Jurkat, Clone E6-1 (cell line): ENCODE measurements at places on chromosomes 2 and 18.

- no peak for DNase-seq
These were observed 107.8 kb upstream of the XPO1 start for GRCh38 chr2:61645911-61646310.

GRCh38 chr2:98508709-98509066 is 64.0 kb downstream of the INPP4A start:
- peak; percentile 80 for DNase-seq

- DNase-seq = peak; percentile 52
These were observed 19.7 kb downstream of the CLUL1 start for GRCh38 chr18:616380-616995.

DNA sequence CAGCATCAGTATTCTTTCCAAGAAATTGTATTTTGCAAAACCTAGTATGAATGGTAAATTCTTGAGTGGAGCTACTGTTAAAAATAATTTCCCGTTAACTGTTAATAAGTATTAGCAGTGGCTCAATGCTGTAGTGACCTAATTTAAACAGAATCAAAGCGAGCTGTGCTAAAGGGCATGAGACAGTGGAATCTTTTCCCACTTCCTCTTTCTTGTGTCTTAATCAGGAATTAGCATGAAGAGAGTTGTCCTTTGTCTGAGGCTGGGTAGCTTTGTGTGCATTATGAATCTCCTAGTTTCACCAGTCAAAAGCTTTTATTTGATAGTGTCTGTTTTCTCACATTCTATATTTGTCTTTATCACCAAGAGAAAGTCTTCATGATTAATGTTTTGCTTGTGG is 298.8 kb upstream of the GCFC2 start:
- DNase-seq = no peak

DNA sequence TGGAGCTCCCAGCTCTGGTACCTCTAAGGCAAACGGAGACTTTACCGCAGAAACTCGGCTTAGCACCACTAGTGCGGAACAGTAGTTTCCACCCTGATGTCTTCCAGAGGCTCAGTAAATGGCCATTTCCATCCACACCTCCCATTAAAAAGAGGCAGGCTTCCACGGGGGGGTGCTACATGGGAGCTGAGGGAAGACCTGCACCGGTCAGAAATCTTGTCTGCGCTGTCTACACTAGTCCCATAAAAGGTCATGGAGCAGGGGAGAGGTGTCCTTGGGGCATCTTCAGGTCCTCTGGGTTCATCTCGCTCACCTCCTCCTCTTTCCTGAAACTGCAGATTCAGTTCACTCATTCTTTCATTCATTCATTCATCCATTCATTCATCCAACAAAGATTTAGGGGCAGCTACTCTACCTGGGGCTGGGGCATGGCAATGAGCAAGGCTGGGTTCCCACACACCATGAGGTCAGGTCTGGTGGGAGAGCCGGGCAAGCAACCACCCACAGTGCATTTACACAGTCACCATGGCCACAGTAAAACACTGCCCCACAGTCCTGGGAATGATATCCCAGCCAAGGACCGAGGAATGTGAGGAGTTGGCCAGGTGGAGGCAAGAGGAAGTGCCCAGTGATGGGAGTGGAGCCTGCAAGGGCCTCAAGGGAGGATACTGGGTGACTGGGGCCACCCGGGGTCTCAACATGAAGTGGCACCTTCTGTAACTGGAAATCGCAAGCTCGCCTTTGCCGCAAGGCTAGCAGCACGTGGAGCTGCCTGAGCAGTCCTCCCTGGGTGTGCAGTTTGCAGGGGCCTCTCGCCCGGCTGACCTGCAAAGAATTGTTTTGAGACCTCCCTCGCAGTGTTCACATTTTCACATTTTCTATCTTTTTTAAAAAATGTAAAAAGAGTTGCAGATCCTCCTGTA is 180.2 kb upstream of the RAB6C start:
- DNase-seq = no peak

GRCh38 chr18:5975111-5976002 is 80.0 kb upstream of the TMEM200C start:
- DNase-seq = no peak

- DNase-seq = no peak
These were observed 118.2 kb upstream of the COPS8 start for GRCh38 chr2:236967499-236967783.

DNA sequence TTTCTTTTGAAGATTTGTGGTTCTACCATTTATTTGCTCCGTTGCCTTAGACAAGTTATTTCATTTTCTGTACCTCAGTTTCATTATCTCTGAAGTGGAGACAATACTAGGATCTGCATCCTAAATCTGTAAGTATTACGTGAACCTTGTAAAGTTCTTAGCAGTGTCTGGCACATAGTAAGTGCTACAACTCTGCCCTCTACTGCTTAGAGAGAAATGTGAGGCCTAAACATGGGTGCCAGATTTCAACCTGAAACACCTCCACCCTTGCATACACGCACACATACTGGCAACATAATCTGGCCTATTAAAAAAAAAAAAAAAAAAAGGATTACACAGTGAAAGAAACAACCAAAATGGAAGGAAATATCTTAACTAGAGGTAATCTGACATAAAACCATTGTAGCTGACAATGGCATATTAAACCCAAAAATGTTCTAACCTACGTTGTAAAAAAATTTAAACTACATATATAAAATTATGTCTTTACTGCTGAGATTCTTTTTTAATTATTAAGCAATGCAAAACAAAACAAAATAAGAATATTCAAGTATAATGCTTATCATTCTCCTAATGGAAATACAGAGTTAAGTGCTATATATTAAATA is 132.6 kb downstream of the MAP2 start:
- DNase-seq = peak; percentile 25

GRCh38 chr18:74255131-74255616 is 36.6 kb downstream of the CYB5A start:
- no peak for DNase-seq

DNA sequence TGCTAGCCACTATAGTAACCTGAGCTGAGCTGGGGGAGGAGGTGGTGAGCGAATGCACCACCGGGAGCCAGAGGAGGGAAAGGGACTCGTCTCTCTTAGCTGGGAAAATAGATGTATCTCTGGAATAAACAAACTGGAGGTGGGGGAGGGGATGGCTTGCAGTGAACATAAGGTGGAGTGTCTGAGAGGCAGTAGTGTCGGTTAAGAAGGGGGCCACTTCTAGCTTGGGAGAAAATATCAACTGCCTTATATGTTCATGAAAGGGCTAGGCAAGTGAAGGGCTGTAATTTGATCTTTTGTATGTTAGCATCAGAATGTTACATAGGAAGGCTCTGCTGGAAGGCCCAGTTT is 2.2 kb downstream of the SETBP1 start:
- DNase-seq = no peak

DNA sequence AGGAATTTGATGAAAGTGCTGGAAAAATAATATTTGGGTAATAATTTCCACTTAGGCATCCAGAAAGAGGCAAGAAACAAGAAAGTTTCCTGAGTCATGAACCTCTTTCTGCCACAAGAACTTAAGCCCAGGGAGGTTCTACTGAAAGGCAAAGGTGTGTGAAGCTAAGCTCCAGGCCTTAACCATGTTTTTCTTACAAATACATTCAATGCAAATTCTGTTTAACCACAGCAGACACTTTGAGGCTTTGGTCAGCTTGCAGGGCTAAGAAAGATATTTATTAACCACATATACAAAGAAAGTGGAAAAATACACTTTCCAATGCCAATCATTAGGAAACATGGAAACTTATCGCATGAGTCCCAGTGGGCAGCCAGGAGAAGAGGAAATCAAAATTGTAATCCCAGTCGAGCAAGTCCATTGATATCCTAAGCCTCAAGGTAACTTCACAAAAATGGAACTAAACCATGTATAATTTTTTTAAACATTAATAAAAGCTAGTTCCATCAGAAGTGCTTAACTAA is 68.3 kb downstream of the PIEZO2 start:
- DNase-seq = no peak

- no peak for DNase-seq
These were observed 66.3 kb downstream of the NRP2 start for GRCh38 chr2:205748639-205749038.

GRCh38 chr2:170530284-170530745 is 184.8 kb upstream of the SP5 start:
- DNase-seq = no peak

DNA sequence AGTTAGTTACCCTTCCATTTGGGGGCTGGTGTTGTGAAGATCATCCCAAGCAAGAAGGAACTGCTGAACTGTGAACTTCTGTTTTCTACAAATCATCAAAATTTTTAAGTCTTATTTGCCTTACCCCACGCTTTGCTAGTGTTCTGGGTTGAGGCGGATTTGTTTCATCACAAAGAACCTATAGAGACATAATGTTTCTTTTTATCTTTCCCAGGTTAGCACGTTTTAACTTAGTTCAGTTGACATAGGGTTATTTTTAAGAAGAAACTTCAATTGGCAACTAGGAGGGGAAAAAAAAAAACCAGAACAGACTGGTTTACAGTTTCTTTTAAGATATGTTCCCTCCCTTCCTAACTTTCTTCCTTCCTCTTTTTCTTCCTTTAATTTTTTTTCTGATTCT is 31.1 kb upstream of the CERS6 start:
- DNase-seq = no peak

DNA sequence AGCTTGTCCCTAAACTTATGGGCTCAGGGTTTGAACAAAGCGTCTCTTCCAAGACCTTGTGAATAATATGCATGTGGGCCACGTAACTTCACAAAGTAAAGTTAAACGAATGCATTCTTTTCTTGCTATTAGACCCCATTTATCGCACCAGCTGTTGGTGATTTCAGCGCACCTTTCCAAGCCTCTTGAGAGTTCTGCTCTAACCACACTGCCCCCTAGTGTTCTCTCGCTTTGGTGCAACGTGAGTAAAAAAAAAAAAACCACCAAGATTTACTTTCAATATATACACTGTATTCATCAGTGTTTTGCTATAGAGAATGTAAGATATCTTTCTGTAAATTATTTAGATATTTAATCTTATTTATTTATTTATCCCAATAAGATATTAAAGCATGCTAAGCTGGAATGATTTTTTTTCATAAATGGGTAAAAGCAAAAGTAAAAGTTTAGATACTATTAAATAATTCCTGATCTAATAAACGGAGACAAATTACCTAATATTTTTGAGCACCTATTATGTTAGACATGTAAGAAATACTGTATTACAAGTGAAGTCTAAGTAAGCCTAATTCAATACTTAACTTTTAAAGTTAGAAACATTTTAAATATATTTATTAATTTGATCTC is 459.5 kb downstream of the DLGAP1 start:
- DNase-seq = peak; percentile 76

GRCh38 chr2:54052825-54053718 is 62.3 kb upstream of the ACYP2 start:
- DNase-seq = no peak

DNA sequence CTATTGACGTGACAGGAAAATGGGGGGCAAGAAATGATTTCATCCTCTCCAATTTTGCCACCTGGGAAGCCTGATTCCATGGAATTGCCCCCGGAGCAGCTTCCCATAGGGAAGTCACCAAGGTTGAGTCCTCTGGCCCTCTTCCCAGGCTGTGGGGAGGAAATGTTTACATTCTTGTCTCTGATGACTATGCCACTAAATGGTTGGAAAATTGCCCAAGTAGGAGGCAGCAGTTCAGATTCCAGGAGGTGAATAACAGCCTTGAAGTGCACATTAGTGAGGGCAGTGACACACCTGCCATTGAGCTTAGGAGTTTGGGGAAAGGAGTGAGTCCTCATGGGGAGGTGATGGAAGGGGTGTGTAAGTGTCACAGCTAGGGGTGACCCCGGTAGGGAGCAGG is 449.2 kb upstream of the DCC start:
- DNase-seq = no peak

- no peak for DNase-seq
These were observed 207.5 kb upstream of the FBXO11 start for GRCh38 chr2:48113767-48114166.

DNA sequence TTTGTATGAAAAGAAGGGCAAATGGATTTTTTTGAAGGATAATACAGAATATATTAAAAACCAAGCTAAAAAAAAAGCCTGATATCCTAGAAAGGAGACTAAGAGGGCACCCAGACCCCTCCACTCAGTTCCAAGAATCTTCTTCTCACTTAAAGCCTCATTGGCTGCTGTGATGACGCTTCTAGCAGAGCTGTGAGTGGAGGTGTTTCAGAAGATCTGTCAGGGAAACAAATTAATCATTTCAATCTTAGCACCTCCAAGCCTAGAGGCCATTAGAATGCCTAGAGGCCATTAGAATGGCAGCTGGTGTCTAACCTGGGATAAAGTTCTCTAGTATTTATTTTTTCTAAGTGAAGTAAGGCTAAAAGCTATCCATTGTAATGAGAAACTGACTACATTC is 164.2 kb upstream of the TMEM200C start:
- DNase-seq = no peak
